Left lobe of liver (tissue), 2 donors: ENCODE measurements at places on chromosomes 11 and 22.

DNA sequence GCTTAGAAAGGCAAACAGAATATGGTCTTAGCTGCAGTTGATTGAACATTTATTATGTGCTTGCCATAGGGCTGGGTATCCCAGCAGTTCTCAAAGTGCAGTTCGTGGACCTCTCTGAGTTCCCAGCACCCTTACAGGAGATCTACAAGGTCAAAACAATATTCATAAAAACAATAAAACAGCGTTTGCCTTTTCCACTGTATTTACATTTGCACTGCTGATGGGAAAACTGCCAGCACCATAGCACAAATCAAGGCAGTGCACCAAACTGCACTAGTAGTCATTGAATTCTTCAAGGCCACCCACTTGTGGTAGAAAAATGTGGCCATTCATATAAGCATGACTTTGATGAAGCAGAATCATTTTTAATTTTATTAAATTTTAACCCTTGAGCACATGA is 128.1 kb downstream of the CCDC34 start:
- no peak for DNase-seq

DNA sequence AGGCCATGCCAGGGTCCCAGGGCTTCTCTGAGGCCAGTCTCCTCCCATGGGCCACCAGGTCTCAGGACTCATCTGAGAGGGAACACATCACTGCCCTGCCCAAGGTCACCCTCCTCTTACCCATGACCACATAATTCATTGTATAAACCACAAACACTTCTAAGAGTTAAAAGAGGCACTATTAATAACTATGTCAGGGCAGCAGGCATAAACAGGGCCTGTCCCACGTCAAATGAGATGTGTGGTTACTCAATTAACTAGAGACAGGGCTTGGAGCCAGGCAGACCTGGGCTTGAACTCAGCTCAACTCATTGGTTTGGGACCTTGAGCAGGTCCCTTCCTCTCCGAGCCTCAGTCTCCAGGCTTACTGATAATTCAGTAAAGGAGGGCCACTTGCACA is 33.1 kb downstream of the ARAP1 start:
- DNase-seq = peak; percentile 67

- no peak for DNase-seq
Observed at GRCh38 chr22:40694411-40694810, 15.1 kb downstream of the MCHR1 start.

GRCh38 chr22:24183321-24184031 is 2.2 kb downstream of the SUSD2 start:
- DNase-seq = no peak

GRCh38 chr11:36248436-36248835 is 40.8 kb downstream of the COMMD9 start:
- no peak for DNase-seq

- DNase-seq = peak; percentile 34
Observed at GRCh38 chr22:23537416-23537815, 42.7 kb downstream of the IGLL1 start.

DNA sequence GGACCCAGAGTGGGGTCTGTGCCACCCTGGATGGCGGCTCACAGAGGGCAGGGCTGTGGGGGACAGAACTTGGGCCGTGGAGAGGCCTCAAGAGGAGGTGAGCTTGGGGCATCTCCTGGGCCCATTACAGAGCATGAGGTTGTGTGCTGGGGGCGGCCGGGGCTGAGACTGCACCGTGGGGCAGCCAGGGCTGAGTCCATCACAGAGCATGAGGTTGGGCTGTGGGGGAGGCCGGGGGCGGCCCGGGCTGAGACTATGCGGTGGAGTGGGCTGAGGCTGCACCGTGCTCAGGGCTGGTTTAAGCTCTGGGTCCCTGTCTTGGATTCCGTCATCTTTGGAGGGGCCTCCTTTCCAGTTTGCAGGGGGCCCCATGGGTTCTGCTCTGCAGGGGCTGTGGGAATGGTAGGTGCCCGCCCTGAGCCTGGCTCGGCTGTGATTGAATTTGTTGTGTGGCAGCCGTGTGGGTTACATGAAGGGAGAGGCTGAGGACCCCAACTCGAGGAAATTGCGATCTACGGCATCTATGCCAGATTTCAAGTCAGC is 38.1 kb upstream of the MUC5AC start:
- DNase-seq = no peak

DNA sequence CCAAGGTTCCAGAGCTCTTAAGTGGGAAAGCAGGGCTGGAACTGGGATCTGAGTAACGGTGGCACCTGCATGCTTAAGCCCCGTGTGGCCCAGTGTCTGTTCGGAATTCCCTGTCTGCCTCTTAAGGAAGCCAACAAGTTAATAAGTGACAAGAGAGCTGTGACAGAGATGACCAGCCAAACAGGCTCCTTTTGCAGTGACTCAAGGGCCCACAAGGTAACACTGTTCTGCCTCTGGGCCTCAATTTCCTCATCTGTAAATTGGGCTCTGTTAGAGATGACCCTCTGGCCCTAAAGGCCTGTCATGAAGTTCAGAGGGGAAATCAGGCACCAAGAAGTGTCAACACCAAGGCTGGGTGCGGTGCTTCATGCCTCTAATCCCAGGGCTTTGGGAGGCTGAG is 18.6 kb downstream of the USH1C start:
- no peak for DNase-seq

DNA sequence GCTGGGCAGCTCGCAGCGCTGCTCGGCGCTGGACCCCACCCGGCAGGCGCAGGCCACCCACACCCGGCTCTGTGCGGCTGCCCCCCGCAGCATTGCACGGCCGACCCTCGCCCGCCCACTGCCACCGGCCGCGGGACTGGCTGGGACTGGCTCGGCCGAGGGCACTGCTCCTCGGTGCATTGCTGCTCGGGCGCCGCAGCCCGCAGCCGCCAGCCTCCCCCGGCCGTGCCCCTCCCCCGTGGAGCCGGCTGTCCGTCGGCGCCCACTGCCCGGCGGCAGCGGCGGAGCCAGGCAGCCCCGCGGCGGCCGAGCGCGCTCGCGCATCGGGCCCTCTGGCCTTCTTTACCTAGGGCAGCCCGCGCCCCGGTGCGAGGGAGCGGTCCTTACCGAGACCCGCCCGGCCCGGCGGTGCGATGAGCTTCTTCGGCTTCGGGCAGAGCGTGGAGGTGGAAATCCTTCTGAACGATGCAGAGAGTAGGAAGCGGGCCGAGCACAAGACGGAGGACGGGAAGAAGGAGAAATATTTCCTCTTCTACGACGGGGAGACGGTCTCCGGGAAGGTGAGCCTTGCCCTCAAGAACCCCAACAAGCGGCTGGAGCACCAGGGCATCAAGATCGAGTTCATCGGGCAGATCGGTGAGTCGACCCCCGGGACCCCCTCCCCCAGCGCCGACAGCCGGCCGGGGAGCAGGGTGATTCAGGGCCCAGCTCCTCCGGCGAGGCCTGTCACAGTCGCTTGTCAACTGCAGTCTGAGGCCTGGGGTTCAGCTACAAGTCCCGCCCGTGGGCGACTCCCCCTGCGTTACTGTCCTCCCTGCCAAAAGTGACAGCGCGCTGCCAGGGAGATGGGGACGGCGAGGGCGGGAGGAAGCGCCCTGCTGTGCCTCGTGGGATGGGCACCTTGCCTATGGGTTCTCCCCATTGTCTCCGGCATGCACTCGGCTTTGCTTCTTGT is 516 bp downstream of the VPS26B start:
- DNase-seq = peak; percentile 92

- DNase-seq = no peak
Observed at GRCh38 chr11:80916173-80916798, 1475.5 kb upstream of the TENM4 start.

GRCh38 chr11:64850979-64851567 is 6.6 kb upstream of the CDC42BPG start:
- DNase-seq = no peak

- DNase-seq = no peak
Observed at GRCh38 chr11:13897646-13898276, 64.8 kb upstream of the SPON1 start.

- DNase-seq = no peak
Observed at GRCh38 chr11:893008-893654, 17.5 kb downstream of the CHID1 start.

DNA sequence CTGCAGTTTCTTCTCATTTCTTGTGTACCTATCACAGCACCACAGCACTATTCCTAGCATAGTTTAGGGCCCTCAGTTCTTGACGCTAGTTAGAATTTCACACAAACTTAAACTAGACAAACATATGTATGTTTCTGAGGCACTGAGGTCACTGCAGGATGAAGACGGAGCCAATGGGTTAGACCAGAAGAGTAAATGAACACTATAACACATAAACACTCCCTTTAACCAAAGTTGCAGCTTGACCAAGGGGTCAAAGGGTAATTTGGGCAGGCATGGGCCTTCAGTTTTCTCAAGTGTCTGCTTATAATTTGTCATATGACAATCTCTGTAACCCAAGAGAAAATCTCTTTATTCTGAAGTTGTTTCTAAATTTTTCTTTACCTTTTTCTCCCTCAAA is 12.9 kb upstream of the HBE1 start:
- no peak for DNase-seq

DNA sequence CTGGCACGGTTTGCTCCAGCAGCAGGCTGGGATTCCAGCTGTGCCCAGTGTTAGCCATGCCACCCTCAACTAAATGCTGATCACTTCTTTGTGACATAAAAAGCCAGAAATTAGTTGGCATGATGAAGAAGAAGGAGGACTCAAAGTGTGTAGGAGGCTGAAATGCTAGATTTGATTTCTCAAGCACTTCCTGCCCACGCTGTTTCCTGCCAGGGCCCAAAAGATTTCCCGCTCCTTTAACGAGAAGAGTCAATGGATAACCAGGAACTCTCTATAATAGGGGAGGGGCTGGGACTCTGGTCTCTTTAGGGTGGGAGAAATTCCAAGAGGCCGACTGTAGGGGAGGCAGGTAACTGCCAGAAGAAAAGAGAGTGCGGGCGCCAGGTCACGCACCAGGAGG is 26.4 kb downstream of the APOL3 start:
- no peak for DNase-seq

DNA sequence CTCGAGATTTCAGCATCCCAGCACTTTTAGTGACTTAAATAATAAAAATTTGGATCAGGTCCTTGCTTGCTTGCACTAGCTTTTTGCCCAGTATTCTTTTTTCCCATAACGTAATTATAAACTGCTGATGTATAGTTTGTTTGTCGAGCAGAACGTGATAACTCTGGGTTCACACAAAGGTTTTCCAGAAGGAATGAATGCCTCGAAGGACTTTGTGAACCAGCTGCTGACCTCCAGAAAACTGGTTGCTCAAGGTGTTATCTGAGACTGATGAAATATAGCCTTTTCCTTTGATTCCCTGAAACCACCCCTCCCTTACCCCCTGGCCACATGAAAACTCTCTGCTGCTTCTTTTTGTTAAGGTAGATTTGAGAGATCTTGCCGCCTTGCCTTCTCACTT is 229.1 kb upstream of the CARD18 start:
- no peak for DNase-seq

GRCh38 chr11:106996691-106997090 is 21.6 kb downstream of the GUCY1A2 start:
- no peak for DNase-seq

GRCh38 chr22:40023341-40023841 is 28.6 kb downstream of the FAM83F start:
- DNase-seq = no peak

DNA sequence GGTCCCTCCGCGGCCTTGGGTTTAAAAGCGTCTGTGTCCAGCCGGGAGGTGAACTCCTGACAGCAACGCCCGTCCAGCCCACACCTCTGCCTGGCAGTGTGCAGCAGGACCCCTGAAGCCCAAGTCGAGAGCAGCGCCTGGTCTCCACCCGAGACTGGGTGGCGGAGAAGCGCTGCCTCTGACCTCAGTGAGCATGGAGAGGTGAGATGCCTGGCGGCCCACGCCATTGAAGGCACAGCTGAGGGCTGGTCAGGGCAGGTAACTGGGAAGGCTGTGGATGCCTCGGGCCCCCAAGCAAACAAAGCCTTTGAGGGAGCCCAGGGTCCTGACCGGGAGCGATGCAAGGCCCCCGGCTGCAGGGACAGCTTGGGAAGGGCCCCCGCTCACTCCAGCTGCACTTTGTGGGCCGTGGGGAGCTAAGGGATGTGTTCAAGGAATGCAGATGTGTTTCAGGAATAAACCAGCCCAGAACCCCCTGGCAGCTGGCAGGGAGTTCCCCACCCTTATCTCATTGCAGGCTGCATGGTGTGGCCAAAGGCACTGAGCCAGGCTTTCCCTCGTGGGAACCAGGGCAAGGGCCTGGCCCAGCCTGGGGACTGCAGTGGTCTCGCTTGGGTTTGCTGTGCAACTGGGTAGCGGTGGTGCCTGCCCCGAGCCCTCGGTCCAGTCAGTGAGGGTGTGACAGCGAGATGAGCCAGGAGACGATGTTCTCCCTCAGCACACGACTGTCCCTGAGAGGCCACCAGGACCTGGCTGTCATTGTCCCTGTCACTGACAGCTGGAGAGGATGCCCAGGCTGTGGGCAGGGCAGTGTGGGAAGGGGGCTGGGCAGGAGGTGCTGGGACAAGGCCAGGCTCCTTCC is 92.5 kb downstream of the WNT7B start:
- no peak for DNase-seq

DNA sequence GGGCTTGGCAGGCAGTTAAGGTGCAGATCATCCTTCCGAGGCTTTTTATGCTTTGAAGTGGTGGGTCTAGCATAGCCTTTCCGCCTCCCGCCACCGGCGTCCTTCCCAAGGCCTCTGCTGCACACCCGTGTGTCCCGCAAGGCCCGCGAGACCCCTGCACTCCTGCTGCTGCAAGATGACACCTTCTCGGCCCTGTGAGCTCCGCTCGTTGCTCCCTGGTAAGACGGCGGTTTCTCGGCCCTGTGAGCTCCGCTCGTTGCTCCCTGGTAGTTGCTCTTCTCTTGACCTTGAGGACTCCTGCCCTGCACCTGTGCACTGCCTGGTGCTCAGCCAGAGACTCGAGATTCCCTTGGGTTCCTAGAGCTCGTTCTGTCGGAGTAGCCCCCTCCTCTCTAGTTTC is 17.9 kb upstream of the TRMU start:
- DNase-seq = no peak

DNA sequence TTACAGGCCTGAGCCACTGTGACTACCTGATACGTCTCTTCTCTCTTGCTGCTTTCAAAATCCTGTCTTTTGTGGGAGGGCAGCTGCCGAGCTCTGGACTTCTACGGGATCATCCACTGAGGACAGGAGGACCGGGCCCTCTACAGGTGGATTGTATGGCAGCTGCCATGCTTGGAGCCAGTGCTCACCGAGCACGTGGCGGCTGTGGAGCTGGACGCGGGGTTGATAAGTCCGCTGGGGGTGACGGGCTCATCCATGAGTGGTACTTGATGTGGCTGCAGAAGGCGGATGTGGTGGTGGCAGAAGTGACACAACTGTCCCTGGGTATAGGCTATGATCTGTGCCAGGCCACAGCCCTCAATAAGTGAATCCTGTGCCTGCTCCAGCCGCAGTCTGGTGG is 1.8 kb upstream of the CYP2D6 start:
- peak; percentile 59 for DNase-seq
